ENCODE measurements at places on chromosomes 4 and X. TPM values are rescaled to one million over a fixed set of nuclear protein-coding genes. Genes with fewer than 3 reads are reported as not detected.
A peak's percentile ranks its signal among the peaks of the same experiment; 100 is the strongest.

DNA sequence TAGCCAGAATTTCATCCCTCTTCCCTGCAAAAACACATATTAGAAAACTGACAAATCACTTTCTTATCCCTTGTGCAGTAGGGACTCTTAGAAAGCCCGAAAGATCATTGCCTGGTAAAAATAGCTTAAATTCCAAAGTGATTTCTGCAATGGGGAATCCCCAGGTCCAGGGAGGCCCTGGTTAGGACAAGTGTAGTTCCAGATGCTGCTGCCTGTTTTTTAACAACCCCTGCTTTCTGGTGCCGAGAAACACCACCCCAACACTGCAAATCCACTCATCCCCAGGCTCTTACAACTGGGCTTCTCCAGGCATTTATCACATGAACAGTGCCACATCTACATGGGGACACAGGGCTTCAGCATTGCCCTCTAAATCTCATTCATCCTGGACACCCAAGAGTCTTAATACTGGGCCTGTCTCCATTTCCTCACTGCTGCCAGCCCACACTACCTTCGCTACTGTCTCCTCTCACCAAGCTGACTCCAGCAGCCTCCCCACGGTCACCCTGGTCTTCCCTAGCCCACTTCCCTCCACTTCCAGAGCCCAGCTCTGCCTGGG is 112.2 kb upstream of the PSAPL1 start:
- no peak for DNase-seq

DNA sequence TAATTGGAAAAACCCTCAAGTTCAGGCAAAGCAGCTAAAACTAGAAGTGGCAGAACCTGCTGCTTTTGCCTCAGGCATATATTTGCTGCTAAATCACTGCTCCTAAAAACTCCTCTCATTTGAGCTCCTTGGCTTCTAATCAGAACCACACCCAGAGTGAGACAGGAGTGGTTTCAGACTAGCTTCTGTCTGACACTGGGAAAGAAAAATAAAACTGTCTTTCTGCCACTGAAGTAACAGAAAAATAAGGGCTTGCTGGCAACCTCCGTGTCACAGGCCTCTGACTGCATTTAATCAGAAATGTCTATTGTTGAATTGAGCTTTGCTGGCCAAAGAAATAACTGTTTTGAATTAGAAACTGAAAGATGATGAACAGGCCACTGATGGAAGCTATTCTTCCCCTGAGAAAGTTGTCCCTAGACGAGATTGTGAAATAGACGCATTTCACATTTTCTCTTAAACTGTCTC is 52.1 kb upstream of the RAP2C start:
- peak; percentile 61 for DNase-seq

- no peak for DNase-seq
Observed at GRCh38 chrX:13266641-13267345, 53.1 kb downstream of the ATXN3L start.

Gene SATL1
- total RNA-seq: not detected

DNA sequence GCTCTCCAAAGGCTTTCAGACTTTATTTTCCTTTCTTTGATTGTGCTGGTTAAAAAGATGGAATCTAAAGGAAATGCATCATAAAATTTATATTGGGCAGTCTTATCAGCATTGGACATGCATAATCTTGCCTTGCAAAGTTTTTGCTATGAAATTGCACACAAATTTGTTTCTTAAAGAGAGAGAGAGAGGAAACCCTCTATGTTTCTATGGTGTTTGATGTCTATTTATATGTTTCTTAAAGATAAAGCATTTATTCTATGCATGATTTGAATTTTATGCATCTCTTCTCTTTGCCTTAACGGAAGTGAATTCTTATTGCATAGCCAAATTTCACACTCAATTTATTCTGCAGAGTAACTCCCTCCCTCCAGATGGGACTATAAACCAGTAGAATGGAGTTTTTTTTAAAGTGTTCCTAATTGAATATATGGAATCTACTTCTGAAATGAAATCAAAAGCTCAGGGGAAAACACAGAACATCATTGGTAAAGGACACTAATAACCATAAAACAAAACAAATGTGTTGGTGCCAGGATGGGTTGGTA is 83.5 kb upstream of the PPARGC1A start:
- DNase-seq: no peak

Gene GLRB
- total RNA-seq: 1.3 TPM

Gene XAGE2
- not detected for total RNA-seq

GRCh38 chr4:95415346-95415771 is 133.4 kb downstream of the UNC5C start:
- DNase-seq: no peak

Gene TKTL2
- not detected for total RNA-seq

GRCh38 chr4:125111323-125111722 is 203.4 kb upstream of the FAT4 start:
- DNase-seq: no peak

DNA sequence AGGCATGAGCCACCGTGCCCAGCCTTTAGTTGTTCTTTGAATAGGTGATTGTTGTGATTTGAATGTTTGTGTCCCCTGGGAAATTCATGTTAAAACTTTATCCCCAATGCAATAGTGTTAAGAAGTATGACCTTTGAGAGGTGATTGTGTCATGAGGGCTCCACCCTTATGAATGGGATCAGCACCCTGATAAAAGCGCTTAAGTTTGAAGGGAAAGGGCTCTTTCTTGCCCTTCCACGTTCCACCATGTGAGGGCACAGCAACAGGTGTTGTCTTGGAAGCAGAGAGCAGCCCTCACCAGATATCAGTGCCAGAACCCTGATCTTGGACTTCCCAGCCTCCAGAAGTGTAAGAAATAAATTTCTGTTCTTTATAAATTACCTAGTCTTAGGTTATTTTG is 33.7 kb upstream of the RP2 start:
- DNase-seq: no peak

DNA sequence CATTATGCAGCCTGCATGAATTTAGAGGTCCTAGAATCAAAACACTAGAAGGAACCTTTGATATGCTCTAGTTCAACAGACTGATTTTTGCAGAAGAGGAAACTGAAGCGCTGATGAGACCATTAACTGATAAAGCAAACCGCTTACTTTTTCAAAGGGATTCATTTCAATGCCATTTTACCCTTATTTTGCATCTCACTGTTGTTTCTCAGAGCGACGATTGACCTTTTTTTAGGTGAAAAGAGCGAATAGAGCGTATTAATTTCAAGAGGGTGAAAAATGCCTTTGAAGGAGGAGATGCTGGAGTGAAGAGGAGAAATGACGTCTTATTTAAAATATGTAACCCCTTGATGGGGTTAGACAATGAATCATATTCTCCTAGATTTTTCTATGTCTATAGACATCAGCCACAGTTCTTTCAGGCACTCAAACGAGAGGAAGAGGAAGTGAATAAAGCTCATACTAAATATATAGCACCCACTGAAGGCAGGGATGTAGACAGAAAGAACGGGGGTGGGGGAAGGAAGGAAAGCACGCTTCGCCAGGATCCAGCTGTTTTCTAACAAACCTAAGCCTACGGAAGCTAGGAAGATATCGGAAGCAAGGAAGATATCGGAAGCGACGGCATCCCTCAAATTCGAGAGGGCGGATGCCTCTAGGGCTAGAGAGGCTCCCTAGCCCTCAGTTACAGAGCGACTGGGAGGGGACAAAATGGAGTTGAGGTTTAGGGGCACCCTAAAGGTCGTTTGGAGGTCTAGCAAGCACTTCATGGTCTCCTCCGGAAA is 848 bp downstream of the ACSL4 start:
- no peak for DNase-seq

- no peak for DNase-seq
Observed at GRCh38 chr4:103067841-103068547, 8.6 kb downstream of the SLC9B2 start.

Gene PHKA2
- 8.7 TPM for total RNA-seq

DNA sequence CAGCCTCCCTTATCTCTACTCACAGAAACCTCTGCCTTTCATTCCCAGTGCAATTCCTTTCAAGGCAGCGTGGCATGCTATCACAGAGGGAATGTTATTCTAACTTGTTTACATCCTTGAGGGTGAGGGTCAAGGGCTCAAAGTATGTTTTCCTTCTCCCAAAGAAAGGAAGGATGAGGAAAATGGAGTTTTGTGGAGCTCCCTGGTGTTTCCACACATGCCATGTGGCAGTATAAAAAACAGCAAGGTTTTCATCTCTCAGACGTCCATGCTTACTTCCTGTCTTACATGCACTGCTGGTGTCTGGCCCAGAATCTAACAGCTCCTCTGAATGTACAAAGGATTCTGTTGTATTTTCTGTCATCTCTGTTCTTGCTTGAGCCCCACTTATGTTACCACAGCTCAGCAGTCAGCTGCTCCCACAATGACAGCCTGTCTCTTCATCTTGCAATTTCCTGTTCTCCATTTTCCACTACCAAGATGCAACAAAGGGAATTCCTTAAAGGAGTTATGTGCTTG is 128.0 kb downstream of the SNCA start:
- DNase-seq: no peak

GRCh38 chr4:40845154-40845835 is 95.5 kb downstream of the NSUN7 start:
- no peak for DNase-seq

- DNase-seq: no peak
Observed at GRCh38 chr4:142532054-142532453, 314.0 kb downstream of the INPP4B start.

Gene LDB2
- total RNA-seq: 14.0 TPM

Gene ERVMER34-1
- total RNA-seq: 1.3 TPM

DNA sequence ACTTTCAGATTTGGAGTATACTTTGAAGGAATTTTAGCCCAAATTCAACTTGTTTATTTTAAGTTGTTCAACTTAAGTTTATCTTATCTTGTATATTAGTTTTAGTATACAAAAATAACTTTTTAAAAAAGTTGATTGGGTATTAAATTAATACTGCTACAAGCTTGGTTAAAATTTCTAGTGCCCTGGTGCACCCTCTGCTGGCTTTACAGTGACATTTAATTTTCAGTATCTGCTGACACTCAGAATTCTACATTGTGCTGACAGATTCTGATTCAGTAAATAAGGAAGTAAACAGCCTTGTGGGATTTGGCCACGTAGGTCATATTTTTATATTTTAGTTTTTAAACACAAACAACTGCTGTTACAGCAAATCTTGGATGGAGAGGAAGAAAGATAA is 2.9 kb downstream of the EDA start:
- no peak for DNase-seq

GRCh38 chr4:149296503-149296902 is 519.1 kb downstream of the IQCM start:
- no peak for DNase-seq

DNA sequence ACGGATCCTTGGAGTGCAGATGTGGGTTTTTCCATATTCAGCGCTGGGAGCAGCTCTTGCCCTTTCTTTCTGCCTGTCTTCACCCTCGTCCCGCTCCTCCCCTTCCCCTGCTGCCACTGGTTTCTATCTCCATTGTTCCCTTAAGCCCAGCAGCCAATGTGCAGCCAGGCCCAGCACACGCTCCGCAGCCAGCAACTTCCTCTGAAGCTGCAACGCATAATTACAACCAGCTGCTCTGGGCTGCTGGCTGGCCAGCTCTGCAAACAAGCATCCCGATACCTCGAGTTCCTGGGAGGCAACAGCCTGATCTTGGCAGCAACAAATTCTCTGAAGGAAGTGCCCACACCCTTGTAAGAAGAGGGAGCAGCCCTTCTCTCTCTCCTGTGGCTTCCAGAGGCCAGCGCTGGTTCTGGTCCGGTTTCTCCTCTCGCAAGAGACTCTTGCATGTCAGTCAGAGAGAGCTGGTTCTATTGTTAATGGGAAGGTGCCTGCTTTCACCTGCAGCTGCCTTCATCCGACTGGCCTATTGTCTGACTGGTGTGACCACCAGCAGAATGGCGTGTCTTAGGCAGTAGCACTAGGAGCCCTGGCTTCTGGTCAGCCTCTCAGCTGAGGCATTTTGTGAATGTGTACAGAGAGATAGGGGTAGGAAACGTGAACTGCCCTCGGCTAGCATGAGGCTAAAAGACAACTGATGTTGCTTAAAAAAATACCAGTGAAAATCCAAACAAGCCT is 83.8 kb upstream of the MAML3 start:
- DNase-seq: peak; percentile 94

DNA sequence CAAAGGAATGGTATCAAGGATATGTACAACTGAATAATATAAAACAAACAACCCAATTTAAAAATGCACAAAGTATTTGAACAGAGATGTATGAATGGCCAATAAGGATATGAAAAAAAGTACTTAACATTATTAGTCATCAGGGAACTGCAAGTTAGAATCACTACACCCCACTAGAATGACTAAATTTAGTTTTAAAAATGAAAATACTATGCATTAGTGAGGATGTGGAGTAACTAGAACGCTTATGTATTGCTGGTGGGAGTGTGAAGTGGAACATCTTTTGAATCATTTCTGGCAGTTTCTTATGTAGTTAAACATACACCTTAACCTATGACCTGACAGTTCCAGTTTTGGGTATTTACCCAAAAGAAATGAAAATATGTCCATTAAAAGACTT is 13.0 kb upstream of the SLC16A2 start:
- DNase-seq: no peak

GRCh38 chrX:71095981-71096759 is 519 bp downstream of the FOXO4 start:
- no peak for DNase-seq

Gene PCDH11X
- 1.7 TPM for total RNA-seq

- no peak for DNase-seq
Observed at GRCh38 chr4:141543706-141544105, 92.7 kb upstream of the IL15 start.

DNA sequence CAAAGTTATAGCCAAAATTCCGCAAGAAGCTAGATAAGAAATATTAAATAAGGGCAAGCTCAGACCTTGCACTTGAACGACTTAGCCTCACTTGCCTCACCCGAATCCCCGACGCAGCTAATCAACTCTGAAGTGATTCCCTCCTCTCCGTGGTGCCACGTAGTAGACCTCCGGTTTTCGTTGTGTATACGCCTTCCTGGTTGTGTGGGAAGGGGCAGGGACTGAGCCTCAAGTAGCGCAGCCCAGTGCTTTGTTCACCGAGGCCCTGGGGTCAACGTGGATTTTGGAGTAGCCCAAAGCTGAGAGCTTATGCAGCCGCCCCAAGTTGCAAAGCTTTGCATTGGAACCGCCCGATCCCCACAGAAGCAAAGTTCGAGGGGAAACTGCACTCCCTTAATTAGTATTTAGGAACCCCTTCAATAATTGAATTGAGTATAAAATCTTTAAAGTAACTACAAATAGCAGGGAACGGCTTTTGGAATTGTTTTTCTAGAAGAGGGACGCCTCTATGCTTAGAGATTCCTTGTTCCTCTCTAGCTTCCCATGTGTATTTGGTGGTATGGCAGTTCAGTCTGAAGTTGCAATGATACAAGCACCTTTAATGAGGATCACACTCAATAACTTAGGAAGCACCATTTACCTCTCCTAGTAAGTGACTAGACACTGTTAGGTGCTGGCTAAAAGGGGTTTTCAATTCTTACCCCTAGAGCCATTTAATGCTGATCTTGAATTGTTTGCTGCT is 55.7 kb downstream of the LINC00632 start:
- DNase-seq: no peak

Gene ANTXR2
- total RNA-seq: 25.2 TPM

Gene NDST3
- total RNA-seq: not detected

DNA sequence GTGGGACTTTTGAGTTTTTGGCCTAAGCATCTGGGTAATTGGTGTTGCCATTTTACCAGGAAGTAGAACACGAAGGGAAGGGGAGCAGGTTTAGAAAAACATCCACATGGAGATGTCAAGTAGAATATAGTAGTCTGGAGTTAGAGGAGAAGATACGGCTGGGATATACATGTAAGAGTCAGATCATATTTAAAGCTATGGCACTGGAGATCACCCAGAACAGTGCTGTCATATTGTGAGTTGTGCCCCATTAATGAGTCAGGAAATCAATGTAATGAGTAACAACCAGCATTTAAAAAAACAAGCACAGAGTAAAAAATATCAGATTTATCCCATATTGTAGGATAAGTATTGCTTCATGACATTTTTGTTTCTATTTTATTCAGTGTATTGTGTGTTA is 4.2 kb downstream of the GSTCD start:
- no peak for DNase-seq
